Activated CD4-positive, alpha-beta T cell treated with anti-CD3 and anti-CD28 coated beads for 24 hours (primary cell): ENCODE measurements at places on chromosomes 7 and 10.
A peak's percentile ranks its signal among the peaks of the same experiment; 100 is the strongest.

- no peak for DNase-seq
Observed at GRCh38 chr7:27677912-27678612, 15.4 kb upstream of the HIBADH start.

- no peak for DNase-seq
Observed at GRCh38 chr10:31657434-31657872, 271.2 kb downstream of the ARHGAP12 start.

DNA sequence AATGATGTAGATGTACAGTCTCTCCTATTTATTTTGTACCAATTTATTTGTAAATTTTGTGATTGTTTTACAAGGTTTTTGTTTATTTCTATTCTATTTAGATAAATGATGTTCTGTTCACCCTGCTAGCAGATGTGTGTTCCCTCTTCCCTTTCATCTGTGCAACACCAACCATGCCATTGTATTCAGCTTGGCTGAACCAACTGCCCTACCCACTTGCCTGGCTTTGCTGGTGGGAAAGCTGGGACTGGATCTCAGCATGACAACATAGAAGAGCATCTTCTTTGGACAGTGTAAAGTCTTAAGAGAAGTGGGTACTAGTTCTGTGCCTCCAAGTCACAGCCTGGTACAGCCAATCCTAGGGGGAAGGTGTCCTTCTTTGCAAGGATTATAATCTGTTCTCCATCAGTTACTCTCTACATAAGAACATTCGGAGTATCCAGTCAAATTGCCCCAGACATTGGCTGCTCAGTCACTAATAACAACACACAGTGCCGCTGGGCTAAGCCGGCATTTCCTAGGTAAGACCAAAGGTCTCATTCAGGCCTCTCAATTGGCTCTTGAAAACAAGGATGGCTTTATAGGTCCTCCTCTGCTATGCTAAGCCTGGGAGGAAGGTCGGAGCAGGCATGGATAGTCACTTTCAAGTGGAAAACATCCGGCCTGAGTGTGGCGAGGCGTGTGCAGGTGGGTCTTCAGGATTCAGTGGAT lies 109.7 kb downstream of the NT5C2 start:
- no peak for DNase-seq

GRCh38 chr10:93440591-93441091 lies 41.5 kb downstream of the MYOF start:
- DNase-seq: no peak

DNA sequence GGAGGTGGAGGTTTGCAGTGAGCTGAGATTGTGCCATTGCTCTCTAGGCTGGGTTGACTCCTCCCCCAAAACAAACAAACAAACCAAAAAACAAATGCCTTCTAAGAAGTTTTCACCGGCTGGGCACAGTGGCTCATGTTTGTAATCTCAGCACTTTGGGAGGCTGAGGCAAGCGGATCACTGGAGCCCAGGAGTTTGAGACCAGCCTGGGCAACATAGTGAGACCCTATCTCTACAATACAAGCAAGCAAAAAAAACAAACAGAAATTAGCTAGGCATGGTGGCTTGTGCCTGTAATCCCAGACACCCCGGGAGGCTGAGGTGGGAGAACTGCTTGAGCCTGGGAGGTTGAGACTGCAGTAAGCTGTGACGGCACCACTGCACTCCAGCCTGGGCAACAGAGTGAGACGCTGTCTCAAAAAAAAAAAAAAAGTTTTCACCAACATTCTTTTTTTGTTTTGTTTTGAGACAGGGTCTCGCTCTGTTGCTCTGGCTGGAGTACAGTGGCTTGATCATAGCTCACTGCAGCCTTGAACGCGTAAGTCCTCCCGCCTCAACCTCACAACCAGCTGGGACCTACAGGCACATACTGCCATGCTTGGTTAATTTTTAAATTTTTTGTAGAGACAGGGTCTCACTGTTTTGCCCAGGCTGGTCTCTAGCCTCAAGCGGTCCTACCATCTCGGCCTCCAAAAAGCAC lies 1.3 kb upstream of the ZAN start:
- no peak for DNase-seq

DNA sequence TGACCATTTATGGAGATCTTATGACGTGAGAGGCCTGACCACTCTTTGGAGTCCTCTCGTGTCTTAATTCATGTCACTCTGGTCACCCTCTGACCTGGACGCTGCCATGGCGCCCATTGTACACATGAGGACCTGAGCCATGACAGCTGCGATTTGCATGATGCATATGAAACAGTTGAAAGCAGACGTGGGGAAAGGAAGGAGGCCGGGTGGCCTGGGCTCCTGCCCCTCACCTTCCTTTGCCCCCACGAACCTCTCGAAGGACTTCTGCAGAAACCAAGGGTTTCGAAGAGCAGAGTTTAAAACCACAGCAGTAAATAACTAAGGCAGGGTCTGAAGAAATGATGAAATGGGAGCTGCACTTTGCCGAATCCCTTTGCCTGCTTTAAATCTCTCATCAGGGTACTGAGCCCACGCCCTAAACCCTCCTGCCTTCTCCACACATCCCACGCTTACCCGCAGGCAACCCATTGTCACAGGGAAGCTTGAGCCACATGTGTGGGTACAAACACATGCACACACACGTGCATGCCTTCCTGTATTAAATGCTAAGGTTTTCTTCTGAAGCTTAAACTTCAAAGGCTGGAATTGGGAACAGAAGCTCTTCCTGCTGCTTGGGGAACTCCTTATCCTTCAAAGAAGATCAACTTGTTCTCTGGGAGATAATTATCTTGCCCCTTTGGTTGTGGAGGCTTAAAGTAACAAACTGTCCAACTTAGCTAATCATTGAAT lies 11.7 kb upstream of the CALML3 start:
- DNase-seq: peak; percentile 6

GRCh38 chr10:119867317-119867716 lies 5.3 kb downstream of the MCMBP start:
- no peak for DNase-seq

GRCh38 chr10:90788968-90789367 lies 68.9 kb downstream of the HTR7 start:
- DNase-seq: no peak

DNA sequence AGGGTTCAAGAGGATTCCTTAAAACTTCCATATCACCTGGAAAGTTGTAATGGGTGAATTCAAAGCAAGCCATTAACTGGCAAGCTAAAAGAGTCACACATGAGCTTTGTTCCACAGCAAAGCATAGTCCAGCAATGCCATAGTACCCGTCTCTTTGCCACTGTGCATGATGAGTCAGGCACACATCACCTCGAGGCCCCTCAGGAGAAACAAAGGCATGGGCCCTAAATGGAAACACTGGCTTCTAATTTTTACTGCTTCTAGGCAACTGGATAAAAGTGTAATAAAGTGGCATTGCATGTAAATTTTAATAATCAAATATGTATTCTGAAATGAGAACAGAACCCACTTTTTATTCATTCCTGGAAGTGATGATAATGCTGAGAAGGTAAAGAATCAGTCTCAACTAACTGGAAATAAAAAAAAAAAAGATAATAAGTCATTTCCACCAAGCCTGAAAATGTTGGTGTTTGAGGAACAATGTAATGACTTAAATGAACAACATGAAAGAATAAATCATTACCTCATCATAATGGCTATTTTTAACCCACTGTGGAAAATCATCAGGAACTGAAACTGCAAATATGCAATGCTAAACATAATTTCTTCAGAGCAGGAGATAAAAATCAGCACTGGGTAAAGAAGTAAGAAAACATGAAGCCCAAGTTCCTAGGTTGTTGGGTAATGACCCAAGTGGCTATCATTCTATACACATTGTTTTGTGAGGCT lies 104.9 kb downstream of the CDK6 start:
- DNase-seq: peak; percentile 19

GRCh38 chr10:78532480-78533042 lies 498.9 kb downstream of the RPS24 start:
- no peak for DNase-seq

- no peak for DNase-seq
Observed at GRCh38 chr10:51567271-51567670, 132.1 kb downstream of the CSTF2T start.

GRCh38 chr10:87935290-87936141 lies 72.1 kb downstream of the PTEN start:
- no peak for DNase-seq

DNA sequence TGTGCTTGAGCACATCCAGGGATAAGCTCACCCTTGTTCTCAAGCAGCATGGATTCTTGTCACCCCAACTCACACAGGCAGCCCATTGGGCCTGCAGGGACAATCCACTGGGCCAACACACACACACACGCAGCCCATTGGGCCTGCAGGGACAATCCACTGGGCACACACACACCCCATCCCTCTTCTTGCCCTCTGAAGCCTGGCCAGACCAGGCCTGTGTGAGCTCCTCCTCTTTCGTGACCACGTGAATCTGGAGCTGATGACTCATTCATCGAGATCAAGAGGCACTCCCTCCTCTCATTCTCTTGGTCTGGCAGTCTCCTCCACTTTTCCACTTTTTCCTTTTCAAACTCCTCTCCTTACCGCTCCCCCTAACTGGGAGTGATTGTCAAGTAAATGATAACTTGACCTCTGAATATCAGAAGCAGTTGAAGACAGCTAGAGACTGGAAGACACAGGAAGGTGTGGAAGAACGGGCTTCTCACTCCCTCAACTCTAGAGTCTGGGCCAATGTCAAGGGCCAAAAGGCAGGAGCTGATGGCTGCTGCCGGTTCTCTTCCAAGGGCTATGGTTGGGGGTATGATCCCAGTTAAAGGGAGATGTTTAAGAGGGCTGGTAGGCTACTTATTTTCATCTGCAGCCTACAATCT lies 89.7 kb downstream of the HIPK2 start:
- DNase-seq: no peak

- DNase-seq: no peak
Observed at GRCh38 chr10:97765201-97765600, 6.6 kb downstream of the SFRP5 start.

- DNase-seq: peak; percentile 79
Observed at GRCh38 chr7:140397784-140398750, at the start of gene SLC37A3. TSS of gene SLC37A3 (minus strand) at chr7:140398530. CDS start at chr7:140382526, 16,004 bp downstream.

DNA sequence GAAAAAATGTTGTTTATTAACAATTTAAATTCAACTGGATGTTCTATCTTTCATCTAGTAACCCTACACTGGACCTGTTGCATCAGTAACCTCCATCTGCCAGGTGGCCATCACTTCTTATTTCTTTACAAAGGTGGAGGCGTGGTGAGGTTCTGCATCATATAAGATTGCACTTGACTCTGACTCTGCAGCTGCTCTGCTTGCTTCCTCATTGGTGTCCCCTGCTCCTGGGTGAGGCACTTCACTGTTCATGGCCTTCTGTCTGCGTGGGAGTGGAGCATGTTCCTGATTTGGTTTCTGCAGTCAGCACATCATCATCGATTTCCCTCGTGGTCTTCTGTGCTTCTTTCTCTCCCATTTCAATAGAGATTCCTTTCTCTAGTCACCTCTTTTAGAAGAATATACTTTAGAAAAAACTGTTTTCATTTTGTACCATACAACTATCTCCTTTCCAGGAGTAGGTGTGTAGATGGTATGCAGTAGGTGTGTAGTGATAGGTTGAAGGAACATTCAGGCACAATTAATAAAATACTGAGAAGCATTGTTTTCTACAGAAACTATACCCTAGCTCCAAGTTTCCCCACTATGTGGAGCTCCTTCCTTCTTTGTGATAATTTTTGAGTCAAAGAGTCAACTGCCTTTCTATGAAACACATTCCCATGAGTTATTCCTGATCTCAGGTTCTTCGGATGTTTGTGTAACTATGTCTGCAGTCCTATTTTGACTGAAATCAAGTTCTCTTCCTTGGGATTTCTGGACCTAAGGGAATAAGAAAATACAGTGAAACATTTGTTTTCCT lies 231.7 kb upstream of the CNTNAP2 start:
- no peak for DNase-seq

GRCh38 chr10:70131560-70131937 lies 1.1 kb downstream of the AIFM2 start:
- no peak for DNase-seq

DNA sequence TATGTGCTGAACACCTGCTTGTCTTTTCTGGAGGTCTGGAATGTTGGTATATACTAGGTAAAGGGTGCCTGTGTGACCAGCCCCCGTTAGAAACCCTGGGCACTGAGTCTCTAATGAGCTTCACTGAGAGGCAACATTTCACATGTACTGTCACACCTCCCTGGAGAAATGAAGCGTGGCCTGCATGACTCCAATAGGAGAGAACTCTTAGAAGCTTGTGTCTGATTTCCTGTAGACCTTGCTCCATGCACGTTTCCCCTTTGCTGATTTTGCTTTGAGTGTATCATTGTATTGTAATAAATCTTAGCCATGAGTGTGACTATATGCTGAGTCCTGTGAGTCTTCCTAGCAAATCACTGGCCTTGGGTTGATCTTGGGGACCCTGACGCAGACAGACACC lies 82.8 kb downstream of the PPP1R3C start:
- DNase-seq: no peak

DNA sequence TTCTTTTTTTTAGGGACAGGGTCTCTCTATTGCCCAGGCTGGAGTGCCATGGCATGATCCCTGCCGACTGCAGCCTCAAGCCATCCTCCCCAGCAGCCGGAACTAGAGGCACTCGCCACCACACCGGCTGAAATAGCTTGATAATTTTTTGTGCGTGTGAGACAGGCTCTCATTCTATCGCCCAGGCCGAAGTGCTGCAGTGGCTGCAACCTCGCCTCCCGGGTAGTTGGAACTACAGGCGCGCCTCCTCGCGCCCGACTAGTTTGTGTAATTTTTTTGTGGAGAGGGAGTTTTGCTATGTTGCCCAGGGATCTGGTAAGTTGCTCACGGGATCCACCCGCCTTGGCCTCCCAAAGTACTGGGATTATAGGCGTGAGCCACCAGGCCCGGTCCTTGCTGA lies 1.9 kb downstream of the BUD23 start:
- DNase-seq: no peak

- DNase-seq: no peak
Observed at GRCh38 chr7:44977959-44978335, 868 bp downstream of the MYO1G start.

- no peak for DNase-seq
Observed at GRCh38 chr7:114879554-114879953, 42.3 kb upstream of the MDFIC start.

GRCh38 chr10:72248468-72249151 lies 25.1 kb upstream of the DDIT4 start:
- no peak for DNase-seq

DNA sequence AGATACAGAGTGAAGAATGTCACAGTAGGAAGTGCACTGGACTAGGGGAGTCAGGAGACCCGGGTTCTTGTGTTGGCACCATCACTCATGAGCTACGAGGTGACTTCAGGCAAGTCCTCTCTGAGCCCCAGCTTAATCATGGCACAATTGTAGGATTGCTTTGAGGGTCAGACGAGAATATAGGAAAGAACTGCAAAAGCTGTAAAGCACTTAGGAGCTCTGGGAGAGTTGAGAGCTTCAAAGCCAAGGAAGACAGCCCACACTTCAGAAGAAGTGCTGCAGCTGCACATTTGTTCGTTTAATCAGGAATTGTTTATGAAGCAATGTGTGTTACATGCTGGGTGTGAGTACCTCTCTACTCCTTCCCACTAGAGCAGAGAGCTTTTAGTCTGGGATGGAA lies 4.4 kb downstream of the FBH1 start:
- no peak for DNase-seq
